IMR-90 (cell line): ENCODE measurements at places on chromosomes 13 and 19. TPM values are rescaled to one million over a fixed set of nuclear protein-coding genes. Genes with fewer than 3 reads are reported as not detected.

DNA sequence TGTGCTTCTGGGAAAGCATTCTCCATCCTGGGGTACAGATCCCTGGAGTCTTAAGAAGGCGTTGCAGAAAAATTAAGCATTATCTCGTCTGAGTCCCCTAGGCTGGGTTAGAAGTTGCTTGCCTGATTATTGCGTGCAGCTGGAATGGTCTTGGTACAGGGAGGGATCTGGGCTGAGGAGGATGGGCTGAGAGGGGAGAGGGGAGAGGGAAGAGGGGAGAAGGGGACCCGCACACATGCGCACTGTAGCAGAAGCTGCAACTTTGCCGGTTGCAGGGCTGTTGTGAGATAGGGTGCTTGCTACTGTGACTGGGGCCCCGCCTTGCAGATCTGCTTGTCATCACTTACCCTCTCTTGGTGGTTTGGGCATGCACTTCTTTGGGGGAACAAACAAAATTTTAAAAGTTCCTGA, 316.8 kb downstream of the DLEU7 start:
- H3K27ac ChIP-seq, result no peak overlapping the region
- H3K4me1 ChIP-seq, result peaks cover 21% of the 10 kb centered on the region
- no peak for DNase-seq
- no peaks in the 10 kb centered on the region for H3K36me3 ChIP-seq
- H3K27me3 ChIP-seq, result no peaks in the 10 kb centered on the region
- H3K4me3 ChIP-seq, result no peak overlapping the region

DNA sequence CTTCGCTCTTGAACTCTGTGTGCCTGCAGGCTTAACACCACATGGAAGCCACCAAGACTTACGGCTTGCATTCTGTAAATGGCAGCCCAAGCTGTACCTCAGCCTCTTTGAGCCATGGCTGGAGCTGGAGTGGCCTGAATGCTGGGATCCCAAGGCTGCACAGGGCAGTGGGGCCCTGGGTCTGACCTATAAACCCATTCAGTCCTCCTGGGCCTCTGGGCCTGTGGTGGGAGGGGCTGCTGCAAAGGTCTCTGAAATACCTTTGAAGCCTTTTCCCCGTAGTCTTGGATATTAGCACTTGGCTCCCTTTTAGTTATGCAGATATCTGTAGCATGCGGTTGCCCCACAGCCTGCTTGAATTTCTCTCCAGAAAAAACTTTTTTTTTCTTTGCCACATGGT, 8.2 kb downstream of the TM9SF2 start:
- H3K4me3 ChIP-seq, result no peak overlapping the region
- no peaks in the 10 kb centered on the region for H3K27me3 ChIP-seq
- H3K27ac ChIP-seq, result no peak overlapping the region
- peaks cover 2% of the 10 kb centered on the region for H3K4me1 ChIP-seq
- peaks cover 5% of the 10 kb centered on the region; the same call in 1 of the 2 replicates for H3K36me3 ChIP-seq

DNA sequence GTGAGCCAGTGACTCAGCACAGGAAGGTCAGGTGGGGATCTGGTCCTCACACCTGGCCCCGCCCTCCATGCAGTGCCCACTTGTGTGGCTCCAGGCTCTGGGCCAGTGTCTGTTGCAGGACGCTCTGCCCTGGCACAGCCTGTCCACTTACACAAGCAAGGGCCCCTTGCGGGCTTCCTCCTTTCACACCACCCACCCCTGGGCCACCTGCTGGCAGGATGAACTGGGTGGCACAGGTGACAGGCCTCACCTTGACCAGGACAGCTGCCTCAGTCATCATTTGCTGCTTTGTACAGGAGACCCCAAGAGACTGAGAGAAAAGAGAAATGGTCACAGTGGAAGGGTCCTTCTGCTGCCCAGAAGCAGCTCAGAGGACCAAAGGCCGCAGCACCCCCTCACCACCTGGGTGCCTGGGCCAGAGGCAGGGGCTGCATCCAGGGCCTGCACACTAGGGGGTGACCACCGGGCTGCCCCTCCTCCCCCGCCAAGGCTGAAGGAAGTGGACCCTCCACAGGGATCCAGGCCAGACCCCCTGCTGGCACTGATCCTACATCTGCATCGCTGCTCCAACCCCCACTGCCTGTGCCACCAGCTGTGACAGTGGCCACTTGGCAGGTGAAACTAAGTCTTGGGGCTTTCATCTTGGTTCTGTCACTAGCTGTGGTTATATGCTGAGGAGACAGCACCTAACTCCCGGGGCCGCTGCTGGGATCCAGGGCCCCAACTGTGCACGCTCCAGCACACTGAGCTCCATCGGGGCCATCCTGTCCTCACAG, 110.3 kb downstream of the TUBA3C start:
- H3K4me3 ChIP-seq, result no peak overlapping the region
- no peak overlapping the region for H3K27ac ChIP-seq
- H3K4me1 ChIP-seq, result no peaks in the 10 kb centered on the region
- H3K36me3 ChIP-seq, result no peaks in the 10 kb centered on the region
- H3K27me3 ChIP-seq, result no peaks in the 10 kb centered on the region
- DNase-seq, result no peak

- H3K36me3 ChIP-seq, result peaks cover 24% of the 10 kb centered on the region
- peaks cover 13% of the 10 kb centered on the region for H3K4me1 ChIP-seq
- H3K4me3 ChIP-seq, result no peak overlapping the region
- no peaks in the 10 kb centered on the region for H3K27me3 ChIP-seq
Observed at GRCh38 chr13:114320065-114320464, 5.8 kb downstream of the CHAMP1 start.

KIR2DL3 gene
- not detected in 2 replicates for polyA plus RNA-seq
